Activated T-cell treated with anti-CD3 and anti-CD28 coated beads, Interleukin-2, amount 50 U/mL, for 1 hour (primary cell): ENCODE measurements at places on chromosomes 2 and 18.

DNA sequence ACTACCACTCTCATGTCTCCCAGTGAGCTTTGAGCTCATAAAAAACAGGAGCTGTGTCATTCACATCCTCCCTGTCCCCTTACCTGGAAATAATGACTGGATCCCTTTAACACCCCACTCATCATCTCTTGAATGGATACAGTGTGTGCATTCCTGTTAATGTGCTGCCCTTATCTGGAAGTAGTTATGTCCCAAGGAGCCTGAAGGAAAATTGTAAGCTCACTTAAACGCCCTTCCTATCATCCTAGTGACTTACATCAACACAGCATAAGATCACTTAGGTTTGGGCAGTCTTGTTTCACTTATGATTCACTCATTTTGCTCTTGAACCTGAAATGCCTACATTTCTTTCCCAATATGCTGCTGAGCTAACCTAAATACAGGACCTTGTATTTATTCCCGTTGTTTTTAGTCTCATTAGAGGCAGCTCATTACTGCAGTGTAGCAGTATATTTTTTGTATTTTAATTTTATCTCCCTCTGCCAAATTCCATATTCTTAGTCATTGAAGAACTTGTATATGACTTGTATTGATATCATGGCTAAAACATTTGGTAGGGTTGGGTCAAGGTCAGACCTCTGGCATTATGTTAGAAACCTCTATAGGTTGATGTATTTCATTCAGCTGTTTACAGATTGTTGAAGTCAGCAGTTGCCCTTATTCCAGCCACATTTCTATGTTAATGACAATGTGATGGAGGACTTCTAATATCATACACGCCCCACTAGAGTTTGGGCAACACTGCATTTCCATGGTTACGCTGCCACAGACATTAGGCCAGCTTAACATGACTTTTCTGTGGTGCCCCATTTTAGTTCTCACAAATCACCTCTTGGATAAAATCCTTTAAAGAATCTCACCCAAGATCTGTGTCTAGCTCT lies 72.9 kb downstream of the PKP4 start:
- no peak for DNase-seq

DNA sequence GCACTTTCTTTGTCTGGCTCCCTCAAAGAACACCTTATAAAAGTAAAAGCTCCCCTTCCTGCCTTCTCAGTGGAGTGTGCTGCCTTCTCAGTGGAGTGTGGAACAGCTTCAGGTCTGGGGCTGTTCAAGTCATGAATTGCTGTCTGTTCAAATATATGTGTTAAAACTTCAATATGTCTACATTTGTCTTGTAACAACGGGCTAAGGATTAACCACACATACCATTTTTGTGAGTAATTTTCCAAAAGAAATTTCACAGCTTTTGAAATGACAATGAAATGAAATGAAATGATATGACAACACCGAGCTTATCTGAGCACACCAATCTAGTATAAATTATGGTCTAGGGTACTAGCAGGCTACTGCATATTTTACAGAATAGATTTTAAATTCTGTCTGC lies 42.9 kb downstream of the CABYR start:
- DNase-seq: no peak

DNA sequence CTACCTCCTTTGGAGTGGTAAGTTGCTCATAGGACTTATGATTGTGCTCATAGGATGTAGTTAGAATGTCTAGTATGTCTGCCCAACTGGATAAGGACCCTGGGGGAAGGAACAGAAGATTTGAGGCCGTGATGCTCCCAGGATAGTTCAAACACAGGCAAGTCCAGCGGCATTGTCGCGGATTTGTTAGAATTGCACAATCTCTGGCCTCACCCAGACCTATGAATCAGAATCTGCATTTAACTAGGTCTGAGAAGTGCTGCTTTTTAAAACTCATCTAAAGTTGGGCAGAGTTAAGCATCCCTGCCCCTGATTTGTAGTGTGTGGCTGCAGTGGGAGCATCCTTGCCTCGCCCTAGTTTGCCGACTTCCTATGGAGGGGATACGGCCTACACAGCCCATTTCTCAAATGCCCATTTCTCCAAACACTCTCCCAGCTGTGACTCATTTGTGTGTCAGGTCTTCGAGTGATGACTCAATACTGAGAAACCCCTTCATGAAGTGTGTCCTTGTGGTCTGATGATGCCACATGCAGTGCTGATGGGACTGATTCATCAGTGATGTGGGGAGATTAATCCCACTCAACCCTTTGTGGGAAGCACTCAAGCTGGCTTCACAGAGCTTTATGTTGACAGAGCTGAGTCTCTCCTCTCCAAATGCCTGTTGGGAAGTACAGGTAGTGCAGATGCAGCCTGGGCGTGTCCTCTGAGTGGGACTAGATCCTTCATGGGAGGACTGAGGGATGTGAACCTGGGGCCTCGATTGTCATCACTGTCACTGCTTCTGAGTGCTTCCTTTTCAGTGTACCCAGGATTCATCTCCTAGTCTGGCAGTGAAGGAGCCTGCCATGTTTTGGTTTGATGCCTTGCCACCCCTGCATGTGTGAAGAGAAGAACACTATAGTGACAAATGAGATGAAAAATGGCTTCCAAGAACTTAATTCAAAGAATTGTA lies 18.7 kb downstream of the SMIM21 start:
- no peak for DNase-seq

DNA sequence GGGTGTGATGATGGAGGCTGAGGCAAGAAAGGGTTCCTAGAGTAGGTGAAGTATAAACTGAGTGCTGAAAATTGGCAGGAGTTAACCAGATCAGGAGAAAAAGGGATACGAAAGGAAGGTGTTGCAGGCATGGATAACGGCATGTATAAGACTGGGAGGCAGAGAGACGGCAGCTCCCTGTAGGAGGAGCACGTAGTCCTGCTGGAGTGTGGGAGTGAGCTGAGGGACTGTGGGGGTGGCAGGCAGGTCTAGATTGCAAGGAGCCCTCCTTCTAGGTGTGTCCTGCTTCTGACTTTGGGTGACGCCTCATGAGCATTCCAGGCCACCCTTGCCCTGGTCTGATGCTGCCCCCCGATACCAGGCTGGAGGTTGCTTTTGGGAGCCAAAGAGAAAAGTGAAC lies 36.4 kb upstream of the KCTD1 start:
- no peak for DNase-seq

GRCh38 chr2:68372485-68372884 lies 7.4 kb downstream of the PLEK start:
- DNase-seq: no peak

DNA sequence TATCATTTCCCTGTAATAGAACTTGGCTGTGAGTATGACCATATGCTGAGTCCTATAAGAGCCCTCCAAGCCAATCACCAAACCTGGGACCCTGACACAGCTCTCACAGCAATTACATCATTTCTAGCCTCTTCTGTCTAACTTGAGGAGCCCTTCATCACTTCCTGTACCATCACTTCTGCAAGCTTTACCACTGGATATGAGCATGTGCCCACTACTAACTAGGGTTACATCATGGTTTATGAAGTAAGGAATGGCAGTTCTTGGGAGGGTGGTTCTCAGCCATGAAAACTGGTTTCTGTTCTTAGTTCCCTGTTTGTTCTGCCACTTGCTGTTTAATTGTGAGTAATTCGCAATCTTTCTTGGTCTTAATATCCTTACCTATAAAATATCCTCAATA lies 31.0 kb upstream of the EPB41L3 start:
- no peak for DNase-seq

DNA sequence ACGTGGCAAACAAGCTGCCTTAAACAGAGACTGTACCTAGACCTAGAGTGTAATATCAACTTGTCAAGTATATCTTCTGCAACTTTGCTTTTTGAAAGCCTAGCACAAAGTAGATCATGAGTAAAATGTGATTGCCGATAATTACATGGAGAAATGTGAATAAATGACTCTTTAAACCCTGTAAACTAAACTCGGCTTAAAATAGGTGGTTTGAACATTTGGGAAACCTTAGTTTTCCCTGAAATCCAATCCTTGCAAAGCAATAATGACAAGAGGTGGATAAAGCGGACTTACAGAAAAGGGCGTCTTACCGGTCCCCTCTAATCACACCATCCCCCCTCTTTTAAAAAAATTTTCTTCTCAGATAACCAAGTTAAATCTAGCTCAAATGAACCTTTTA lies 549 bp upstream of the PSMD14 start:
- DNase-seq: no peak

DNA sequence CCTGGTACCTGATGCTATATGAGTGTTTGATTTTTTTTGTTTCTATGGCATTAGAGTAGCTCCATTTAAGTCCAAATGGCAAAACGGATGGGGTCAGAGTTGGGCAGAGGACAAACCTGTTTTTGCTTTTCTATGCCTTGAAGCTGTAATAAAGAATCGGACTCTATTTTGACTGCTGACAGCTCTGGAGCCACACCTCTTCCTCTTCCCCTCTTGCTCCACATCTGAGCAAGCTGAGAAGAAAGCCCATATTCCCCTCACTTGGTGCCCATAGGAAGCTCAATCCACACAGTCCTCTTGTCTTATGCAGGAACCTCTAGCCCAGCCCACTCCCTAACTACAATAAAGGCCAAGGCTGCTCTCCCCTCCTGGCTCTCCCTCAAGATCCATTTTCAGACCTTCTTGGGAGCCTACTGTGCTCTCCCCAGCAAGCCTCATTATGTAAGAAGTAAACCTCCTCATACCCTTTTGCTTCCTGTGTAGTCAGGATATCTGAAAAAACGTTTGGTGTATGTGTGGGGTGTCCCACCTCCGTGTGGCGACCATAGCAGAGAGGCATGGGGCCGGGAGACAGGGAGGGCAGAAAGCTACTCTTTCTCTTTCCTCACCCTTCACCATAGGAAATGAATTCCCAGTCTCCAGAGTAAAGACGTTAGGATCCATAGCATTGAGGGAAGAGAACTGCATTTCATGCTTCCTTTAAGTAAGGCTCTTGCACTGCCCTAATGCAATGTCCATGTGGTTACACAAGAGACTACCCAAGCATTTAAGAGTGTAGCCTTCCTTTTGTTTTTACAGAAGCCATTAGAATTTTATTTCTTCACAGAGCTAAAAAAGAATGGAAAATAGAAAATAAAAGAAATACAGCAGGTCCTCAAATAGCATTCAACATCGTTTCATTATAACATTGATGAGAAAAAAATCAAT lies 41.9 kb upstream of the RAPGEF4 start:
- DNase-seq: no peak

DNA sequence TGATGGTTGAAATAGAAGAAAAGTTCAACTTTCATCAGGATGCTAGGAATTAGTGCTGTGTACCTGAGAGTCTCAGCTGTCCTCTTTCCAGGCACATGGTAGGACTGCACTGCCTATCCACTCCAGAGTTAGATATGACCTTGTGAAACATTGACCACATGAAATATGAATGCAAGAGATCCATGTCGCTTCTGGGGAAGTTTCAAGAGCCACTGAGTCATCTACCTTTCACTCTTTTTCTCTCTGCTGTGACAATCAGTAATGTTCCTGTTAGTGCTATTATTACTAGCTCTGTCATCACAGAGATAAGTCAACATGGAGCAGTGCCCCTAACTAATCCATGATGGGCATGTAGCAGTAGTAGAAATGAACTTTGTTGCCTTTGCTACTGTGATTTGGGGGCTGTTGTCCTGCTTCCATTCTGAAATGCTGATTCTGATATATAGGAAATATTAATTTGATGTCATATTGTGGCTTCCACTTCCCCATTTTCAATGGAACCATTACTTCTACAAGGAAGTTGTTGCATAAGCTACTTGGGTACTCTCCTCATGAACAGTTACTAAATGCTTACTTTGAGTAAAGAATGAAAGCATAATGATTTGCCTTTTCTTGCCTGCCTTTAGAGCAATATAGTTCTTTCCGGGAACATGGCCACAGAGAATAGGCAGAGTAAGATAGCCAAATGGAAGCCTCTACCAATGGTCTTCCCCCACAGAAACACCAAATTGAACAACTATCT lies 192.8 kb upstream of the ZNF521 start:
- DNase-seq: no peak

DNA sequence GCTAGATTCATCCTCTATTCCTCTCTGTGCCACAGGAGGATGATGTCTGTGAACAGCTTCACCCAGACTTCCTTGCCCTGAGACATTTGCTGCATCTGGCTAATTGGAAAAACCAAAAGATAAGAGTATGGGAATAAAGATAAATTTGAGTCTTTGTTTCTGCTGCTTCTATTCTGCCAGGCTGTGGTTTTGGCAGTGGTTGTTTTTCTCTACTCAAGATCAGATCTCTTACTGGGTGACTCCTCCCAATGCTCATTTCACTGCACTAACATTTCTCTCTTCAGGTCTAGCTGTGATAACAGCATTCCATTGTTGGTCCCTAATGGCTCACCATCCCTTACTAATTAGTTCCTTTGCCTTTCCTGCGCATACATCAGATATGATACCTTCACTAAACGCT lies 89.5 kb downstream of the CALCRL start:
- DNase-seq: no peak

DNA sequence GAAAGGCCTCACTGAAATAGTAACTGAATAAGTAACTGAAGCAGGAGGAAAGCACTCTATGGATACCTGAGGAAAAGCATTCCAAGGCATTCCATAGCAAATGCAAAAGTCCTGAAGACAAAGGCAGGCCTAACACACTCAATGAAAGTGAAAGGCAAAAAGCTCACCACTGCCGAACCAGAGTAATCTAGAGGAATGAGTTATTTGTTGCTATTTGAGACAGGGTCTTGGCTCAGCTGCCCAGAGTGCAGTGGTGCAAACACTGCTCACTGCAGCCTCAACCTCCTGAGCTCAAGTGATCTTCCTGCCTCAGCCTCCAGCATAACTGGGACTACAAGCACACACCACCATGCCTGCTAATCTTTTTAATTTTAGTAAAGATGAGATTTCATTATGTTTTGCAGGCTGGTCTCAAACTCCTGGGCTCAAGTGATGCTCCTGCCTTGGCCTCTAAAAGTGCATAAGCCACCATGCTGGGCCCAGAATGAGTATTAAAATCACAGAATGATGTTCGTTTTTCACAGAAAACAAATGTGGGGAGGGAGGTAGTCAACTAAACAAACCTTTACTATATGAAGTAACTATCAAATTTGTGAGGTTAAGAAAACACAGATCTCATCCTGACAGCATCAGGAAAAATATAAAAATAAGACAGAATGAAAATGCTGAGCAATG lies 17.9 kb downstream of the PIAS2 start:
- no peak for DNase-seq

- no peak for DNase-seq
Observed at GRCh38 chr2:241666627-241667400, 19.8 kb downstream of the DTYMK start.

- DNase-seq: no peak
Observed at GRCh38 chr2:238093181-238094140, 6.7 kb upstream of the ESPNL start.
